Astrocyte of the cerebellum (primary cell): ENCODE measurements at places on chromosomes 6 and 20.
A peak's percentile ranks its signal among the peaks of the same experiment; 100 is the strongest.

DNA sequence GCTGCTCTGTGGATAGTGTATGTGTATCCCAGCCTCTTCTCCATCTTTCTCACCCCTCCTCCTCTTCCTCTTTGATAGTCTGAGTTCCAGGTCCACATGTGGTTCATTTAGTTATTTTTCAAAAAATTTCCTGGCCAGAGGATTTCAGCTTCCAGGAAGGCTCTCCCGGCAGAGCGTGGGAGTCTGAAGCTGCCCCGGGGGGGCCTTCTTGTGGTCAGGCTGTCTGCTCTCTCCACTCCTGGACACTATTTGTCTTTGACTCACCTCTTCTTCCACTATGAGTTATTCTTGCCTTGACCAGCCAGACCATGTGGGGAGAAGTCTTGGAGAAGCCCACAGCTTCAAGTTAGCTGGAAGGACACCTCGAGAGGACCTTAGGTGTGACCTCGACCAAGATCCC lies 258.8 kb downstream of the CDC5L start:
- peak; percentile 88 for DNase-seq

- DNase-seq, result no peak
These were observed 86.2 kb downstream of the SMAP1 start for GRCh38 chr6:70753870-70754380.

DNA sequence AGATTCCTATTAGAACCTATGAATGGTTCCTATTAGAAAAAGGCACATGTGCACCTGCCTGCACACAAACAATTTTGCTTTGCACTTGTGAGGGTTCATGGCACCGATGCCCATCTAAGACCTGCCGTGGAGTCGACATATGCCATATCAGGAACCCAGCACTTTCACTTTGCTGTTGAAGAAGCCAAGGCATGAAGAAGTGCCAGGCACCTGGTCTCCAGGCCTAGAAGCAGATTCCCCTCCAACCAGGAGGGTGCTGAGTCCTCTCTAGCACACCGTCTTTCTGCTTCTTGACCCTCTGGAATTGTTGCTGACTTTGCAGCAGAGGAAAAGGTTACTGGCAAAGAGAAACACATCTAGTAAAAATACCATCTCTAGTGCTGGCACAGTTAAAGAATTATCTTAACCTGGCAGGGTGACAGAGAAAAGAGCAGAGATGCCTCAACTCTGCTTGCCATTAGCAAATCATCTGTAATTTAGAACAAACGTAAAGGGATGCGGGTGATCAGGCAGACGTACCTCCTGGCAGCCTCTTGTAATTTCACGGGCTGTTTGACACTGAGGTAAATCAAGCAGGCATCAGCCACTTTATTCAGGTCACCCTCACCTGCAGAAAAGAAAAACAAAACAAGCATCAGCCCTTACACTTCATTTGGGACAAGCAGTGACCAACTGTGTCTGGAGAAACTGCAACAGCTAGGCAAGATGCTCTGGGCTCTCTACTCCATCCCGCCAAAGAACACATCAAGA lies 37.2 kb downstream of the TTI1 start:
- DNase-seq, result no peak

- no peak for DNase-seq
These were observed 389.5 kb downstream of the NKAIN2 start for GRCh38 chr6:124193132-124193531.

GRCh38 chr20:49566401-49567364 lies 1.3 kb downstream of the PTGIS start:
- DNase-seq, result no peak

GRCh38 chr6:5752391-5752680 lies 254.4 kb downstream of the NRN1 start:
- DNase-seq, result peak; percentile 45

DNA sequence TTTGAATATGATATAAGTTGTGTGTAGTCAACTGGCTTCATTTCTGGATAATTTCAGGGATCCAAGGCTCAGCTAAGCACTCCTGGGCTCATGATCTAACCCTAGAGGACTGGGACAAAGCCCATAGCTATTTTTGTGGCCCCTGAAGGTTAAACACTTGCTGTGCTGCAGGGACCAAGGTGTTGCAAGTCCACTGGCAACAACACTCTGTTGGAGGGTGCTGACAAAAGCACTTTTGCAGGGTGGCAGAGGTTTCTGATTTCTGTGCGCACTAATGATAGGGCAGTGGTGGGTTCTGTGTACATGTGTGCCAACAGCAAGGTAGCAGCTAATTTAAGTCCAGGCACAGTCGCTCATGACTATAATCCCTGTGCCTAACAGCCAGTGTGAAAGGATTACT lies 445.3 kb upstream of the SYNCRIP start:
- no peak for DNase-seq

GRCh38 chr20:32804817-32805216 lies 14.9 kb upstream of the MAPRE1 start:
- DNase-seq, result no peak

- DNase-seq, result no peak
These were observed 115.6 kb upstream of the CDYL start for GRCh38 chr6:4660377-4661321.

DNA sequence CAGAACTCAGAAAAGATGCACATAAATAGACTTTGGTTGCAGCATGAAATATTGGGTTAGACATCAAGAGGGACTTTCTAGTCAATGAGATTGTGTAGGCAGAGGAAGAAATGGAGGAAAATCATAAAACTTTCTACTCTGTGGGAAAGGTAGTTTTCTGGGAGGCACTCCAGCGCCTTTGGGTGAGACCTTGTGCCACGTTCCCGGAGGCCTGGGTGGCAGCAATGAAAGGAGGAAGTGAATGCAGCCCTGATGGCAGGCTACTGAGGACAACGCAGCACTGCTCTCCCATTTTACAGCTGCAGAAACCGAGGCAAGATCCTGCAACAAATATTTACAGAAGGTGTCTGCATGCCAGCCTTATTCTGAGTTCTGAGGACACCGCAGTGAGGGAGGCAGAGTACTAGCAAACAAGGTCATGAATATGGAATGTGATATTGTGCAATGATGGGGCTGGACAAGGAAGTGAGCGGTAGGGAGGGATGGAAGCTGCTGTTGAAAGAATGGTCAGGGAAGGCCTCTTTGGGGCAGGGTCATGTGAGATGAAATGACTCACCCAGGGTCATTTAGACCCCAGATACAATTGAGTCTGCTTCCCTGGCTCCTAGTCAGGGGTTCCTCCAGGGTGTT lies 159.1 kb downstream of the TFAP2C start:
- peak; percentile 75 for DNase-seq

DNA sequence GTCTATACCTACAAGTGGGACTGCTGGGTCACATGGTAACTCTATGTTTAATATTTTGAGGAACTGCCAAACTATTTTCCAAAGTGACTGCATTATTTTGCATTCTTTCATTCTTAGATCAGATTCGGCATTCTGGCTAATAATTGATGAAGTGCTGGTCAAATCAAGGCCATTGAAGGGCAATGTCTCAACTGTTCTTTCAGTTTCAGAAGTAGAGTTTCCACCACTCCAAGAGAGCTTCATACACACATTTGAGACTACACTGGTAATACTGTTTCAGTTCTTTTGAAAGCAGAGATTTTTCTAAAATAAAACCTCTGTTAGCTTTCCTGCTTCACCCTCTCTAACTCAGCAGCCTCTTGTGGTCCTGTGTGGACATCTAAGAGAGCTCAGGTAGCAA lies 154.5 kb downstream of the CFAP61 start:
- DNase-seq, result no peak

GRCh38 chr6:129750360-129750759 lies 40.4 kb upstream of the ARHGAP18 start:
- DNase-seq, result no peak
